Endodermal cell (in vitro differentiated cells): ENCODE measurements at places on chromosomes 1 and 21. TPM values are rescaled to one million over a fixed set of nuclear protein-coding genes. Genes with fewer than 3 reads are reported as not detected.
A peak's percentile ranks its signal among the peaks of the same experiment; 100 is the strongest.

The DMBX1 gene
- 5.6 and 5.7 TPM in 2 replicates for total RNA-seq

The SFN gene
- total RNA-seq: 0.82 to 1.5 TPM (median 1.5 TPM) in 3 replicates

The CACHD1 gene
- total RNA-seq: 16.7 to 29.2 TPM (median 27.7 TPM) in 3 replicates

The CNTN2 gene
- total RNA-seq: 0.13 and 0.18 TPM in 2 replicates

The SPRR2A gene
- not detected in 2 replicates for total RNA-seq

DNA sequence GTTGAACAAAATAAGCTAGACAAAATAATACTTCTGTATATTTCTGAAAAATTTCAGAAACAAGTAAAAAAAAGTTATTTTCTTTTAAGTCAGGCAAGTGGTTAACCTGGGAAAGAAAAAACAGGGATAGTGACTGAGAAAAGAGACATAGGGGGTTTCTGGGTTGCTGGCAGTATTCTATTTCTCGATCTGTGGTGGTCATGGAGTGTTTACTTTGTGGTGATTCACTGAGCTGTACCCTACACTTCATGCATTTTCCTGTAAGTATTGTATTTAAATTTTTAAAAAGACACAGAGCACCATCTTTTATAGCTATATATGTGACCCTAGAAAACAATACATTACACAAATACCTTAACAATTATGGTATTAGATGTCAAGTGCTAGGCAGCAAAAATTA, 58.2 kb downstream of the ZNF644 start:
- H3K4me1 ChIP-seq: no peaks in the 10 kb centered on the region
- no peak for DNase-seq
- no peaks in the 10 kb centered on the region for H3K27me3 ChIP-seq
- peaks cover 29% of the 10 kb centered on the region for H3K36me3 ChIP-seq

- H3K4me1 ChIP-seq: peaks cover 7% of the 10 kb centered on the region
- H3K36me3 ChIP-seq: peaks cover 12% of the 10 kb centered on the region
- no peaks in the 10 kb centered on the region for H3K27me3 ChIP-seq
- H3K4me3 ChIP-seq: peak overlapping the region; percentile 99
These were observed 705 bp upstream of the SLC50A1 start for GRCh38 chr1:155134880-155135414.
